CD8-positive, alpha-beta T cell (primary cell): ENCODE measurements at places on chromosomes 7 and 10.

GRCh38 chr7:26688388-26688787 lies 176.0 kb downstream of the SKAP2 start:
- no peak for DNase-seq

DNA sequence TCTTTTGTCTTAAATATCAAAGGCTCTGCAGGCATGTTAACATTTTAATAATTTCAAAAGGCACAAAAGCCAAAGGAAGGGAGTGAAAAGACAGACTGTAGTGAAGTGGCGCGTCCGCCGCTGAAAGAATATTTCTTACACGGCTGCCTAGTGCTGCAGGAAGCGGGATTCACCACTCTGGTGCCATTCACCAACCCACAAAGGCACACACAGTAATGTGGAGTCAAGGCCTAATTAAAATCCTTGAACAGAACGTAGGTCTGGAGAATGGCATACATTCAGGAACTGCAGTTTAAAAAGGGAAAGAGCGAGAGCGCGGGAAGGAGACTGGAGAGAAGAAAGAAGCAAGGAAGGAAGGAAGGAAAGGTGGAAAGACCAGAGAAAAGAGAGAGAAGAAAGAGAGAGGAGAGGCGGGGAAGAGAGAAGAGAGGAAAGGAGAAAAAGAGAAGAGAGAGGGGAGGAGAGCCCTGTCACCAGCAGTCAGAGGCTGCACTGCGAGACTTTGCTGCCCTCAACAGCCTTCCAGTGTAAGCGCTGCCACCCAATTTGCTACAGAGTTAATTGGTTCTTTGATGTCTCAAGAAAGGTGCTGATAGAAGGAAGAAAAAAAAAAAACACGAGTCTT lies 554.0 kb downstream of the MDFIC start:
- peak; percentile 16 for DNase-seq

DNA sequence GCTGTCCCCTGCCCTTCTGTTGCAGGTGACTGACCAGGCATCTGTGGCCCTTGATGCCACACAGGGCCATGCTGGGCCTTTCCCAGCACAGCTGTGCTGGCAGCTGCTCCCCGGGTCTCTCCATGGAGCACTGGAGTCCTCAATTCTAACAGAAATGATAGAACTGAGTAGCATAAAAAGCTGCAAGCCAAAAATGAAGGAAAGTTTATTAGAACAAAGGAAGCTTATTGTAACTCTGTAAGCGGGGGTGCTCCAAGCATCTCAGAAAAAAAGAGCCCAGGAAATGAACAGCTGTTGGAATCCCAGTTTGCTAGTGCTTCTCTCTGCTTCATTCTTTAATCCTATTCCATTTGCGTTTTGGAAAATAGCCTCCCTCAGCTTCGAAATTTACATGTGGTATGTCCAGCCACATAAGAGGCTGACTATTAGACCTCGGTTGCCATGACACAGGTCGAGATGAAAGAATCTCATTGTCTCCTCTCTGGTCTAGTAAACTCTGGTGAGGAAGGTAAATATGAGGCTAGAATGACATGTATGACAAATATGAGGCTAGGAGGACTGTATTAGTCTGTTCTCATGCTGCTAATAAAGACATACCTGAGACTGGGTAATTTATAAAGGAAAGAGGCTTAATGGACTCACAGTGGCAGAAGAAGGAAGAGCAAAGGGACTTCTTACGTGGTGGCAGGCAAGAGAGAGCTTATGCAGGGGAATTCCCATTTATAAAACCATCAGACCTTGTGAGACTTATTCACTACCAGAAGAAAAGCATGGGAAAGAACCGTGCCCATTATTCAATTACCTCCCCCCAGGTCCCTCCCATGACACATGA lies 23.7 kb downstream of the EPDR1 start:
- DNase-seq = no peak

DNA sequence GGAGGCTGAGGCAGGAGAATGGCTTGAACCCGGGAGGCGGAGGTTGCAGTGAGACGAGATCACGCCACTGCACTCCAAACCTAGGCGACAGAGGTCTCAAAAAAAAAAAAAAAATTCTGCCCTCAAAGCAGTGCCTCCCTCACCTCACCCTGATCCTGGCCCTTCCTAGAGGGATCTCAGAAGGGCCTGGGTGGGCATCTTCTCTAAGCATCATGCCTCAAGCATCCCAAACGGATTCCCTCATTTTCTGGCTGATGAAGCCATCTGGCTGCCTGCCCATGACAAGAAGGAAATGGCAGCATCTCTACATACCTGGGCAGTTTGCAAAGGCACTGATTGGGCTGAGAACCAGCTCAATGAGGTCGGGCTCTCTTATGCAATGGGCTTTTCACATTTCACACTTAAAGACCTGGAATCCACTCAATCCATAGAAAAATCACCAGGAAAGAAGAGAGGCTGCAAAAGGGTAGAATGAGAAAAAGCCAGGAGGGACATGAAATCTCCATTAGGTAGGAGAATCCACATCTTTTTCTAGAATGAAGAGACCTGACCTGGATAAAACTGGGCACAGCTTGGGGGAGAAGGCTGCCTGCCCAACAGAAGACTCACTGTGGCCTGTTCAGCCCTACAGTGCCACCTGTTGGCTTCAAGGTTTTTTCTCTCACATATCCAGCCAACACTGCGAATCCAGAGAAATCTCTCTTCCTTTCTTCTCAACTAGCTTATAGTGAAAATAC lies 48.1 kb downstream of the PDLIM1 start:
- no peak for DNase-seq

DNA sequence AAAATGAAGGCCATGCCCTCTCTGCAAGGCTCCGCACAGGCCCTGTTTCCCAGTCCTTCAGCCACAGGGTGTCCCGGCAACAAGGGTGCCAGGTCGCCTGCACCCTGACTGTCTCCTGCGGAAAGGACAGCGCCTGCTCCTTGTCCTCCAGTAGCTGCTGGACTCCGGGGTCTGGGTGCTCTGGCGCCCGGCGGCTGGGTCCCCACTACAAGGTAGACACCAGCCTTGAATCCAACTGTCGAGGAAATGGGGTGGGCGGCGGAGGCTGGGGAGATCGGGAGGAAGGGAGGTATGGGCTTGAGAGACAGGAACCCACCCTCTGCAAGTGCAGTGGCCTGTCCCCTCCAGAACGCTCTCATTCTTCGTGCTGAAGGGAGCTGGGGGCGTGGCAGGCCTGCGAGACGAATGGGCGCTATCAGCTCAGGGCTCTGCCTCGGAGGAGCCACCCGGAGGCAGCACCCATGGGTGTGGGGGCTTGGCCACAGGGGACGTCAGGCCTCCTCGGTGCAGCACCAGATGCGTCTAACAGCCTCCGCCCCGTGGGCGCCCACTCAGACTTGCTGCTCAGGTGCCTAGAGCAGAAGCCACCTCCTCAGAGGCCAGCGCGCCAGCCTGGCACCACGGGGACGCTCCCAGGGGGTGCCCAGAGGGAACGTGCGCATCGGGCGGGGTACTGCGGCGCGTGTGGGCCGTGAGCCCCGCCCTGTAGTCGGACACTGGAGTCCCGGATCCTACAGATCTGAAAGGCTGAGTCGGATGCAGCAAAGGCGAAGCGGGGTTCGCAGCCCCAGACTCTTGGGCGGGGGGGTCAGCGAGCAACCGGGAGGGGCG lies 15.6 kb downstream of the ADAM8 start:
- DNase-seq = peak; percentile 78

DNA sequence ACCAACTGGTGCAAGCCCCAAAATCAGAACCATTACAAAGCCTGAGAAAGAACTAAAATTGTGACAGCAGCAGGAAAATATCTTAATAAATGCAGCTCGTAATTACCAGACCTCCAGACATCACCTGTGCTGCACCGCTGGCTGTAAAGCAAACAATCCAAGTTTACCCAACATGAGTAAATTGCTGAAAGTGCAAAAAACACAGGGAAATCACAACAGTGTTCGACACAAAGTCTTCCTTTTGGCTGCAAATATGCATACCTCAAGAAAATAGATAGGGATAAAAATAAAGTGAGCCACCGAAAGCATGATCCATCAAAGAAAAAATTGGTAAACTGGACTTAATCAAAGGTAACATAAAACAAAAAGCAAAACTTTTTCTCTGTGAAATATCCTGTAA lies 101.7 kb downstream of the SLC16A9 start:
- DNase-seq = no peak

- DNase-seq = no peak
These were observed 43.5 kb downstream of the ZMYND11 start for GRCh38 chr10:178723-179122.

DNA sequence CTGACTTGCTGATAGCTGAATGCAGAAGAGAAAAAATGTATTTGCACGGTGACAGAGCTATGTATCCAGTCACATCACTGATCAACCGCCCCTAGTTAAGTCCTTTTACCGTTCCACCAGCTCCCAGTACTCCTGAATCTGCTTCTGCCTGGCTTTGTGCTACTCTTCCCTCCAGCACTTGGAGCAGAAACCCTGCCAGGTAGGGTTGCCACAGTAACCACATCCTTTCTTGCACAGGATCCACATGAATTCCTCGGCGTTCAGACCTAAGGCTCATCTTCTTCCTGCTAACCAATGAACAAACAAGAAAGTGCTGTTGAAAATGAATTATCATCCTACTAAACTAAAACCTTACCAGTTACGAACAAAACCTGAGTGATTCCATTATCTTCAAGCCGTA lies 52.0 kb upstream of the KCTD7 start:
- no peak for DNase-seq

- no peak for DNase-seq
These were observed 36.6 kb upstream of the LRRC18 start for GRCh38 chr10:48976196-48976595.

DNA sequence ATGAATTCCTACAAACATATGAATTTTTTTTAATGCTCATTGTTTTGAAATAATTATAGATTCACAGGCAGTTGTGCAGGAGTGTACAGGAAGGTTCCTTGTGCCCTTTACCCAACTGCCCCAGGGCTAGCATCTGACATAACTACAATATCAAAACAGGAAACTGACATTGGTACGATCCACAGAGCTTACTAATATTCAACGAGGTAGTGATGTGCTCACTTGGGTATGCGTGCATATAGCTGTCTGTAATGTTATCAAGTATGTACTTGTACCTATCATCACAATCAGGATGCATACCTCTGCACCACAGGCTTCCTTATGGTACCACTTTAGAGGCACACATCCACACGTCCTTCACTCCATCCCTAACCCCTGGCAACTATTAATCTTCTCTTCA lies 68.3 kb downstream of the BMS1 start:
- DNase-seq = no peak

DNA sequence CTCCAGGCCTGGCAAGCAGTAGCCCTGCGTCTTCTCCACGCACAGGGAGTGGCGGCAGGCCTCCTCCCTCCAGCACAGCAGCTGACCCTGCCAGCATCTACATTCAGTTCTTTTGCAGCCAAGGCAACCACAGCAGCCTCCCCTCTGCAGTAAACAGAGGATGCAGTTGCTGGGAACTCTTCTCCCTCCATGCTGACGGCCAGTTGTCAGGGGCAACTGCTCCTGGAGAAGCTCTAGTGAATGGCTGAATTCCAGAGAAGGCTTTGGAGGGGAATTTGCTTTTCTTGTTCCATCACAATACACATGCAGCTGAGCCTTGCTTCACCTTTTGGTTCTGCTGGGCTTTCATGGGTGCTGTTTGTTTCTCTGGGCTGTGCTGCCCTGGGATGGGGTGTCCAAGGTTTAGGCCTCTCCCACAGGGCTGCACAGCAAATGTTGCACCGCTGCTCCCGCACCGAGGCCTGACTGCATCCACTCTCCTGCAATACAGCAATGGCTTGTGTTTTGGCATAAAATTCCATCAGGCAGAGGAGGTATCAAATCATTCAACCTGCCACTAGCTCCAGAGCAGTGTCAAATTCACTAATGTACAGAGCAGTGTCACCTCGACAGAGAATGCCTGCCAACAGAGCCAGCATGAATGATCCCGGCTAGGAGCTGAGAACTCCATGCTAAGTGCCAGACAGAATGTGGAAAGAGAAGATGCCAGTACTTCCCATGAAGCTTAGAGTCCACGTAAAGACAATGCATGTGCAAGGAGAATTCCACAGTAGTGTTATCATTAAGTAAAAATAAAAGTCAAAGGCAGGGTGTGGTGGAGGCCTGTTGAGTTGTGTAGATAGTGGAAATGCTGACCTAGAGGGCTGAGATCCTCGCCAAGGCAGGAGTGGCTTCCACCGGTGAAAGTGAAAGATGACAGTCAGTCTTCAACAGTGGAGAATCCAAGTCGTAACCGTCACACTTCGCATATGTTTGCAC lies 399.6 kb downstream of the DPP6 start:
- no peak for DNase-seq

DNA sequence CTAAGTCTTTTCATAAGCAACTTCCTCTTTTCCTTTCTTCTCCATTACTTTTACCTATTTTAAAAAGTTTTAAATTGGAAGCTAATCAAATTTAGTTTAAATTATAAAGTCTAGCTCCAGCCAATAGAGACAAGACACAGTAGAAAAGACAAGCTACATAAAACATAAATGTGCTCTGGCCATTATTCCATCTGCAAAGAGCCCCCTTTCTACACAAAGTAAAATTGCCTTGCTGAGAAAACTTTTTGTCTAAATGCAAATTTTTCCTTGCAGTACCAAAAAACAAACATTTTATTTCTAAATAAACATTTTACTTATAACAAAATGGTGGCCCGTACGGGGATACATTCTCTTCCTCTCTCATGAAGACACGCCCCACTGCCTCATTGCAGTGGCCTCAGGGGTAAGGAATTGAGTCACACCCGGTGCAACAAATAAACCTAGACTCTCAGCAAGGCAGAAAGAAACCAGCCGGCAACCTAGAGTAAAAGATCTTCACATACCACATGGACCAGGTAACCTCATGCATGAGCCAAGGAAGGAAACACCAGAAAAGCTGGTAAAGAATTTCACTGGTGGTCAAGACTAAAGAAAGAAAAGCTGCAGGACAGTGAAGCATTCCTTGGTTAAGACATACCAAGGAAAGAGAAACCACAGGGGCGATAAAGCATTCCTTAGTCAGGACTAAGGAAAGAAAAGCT lies 71.6 kb upstream of the ZNF746 start:
- DNase-seq = no peak

DNA sequence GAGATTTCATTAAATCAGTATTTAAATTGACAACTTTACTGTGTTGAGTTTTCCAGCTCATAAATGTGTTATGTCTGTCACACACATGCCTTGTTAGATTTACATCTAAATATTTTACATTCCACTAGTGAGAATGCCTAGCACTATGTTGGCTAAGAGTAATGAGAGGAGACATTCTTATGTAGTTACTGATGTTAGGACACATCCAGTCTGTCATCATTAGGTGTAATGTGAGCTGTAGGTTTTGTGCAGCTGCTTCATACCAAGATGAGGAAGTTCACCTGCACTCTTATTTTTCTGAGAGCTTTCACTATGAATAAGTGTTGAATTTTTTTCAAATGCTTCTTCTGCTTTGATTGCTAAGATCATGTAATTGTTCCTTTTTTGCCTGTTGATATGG lies 218.0 kb upstream of the IGFBP3 start:
- no peak for DNase-seq

DNA sequence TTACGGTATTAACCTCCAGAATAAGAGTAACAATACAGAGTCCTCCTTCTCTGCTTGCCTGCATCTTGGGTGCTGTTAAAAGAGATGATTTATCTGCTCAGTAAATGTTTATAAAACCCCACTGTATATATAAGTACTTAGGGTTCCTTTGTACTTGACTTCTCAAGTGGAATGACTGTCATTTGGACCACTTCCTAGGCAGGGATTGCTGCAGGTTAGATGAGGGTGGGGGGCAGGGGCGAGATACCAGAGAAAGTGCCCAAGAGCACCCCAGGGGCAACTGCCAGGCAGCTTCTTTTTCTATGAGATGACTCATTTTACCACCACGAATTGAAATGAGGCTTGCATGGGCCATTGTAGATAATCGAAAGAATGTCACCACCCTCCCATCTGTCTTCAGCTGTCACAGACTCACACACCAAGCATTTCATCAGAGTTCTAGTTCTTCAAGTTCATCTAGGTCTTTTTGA lies 421.9 kb upstream of the GALNT17 start:
- DNase-seq = no peak
